ENCODE measurements at places on chromosomes 7 and 10.

DNA sequence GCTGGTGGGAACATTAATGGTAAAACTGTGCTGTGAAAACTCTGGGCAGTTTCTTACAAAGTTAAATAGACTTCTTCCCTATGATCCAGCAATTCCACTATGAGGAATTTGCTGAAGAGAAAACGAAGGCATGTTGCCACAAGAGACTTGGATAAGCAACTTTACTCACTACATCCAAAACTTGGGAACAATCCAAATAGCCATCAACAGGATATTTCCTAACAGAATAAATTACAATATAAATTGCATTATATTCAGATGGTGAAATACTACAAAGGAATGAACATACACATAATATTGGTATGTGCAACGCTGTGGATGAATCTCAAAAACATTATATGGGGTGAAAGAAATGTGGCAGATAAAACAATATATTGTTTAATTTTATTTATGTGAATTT is 21.4 kb upstream of the MKI67 start:
- peak; percentile 95 for DNase-seq

DNA sequence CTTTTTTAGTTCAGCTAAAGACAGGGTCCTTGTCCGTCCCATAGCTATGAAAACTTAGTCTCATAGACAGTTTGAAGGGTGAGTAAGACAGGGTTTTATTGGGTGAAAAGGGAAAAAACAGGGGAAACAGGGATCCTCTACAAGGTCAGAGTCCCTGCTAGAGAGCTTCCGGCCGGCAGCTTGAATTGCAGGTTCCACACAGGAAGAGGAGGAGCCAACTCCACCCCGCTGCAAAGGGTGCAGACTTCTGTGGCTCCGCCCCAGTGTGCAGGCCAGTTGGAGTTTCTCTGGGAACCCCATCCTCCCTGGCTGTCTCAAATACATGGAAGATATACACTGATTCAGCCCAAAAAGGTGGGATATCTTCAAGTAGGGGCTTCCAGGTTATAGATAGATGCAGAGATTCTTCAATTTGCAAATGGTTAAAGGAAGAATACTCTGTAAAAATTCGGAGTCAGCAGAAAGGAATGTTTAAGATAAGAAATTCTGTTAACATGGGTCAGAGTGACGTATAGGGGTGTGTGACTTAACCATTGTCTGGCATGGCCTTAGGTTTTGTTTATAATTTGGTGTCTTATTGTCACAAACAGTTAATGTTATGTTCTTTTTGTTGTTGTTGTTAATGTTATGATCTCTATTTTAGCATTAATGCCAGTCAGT is 34.6 kb upstream of the HECW1 start:
- peak; percentile 37 for DNase-seq

- no peak for DNase-seq
These were observed 27.7 kb downstream of the DENND11 start for GRCh38 chr7:141674171-141674671.

DNA sequence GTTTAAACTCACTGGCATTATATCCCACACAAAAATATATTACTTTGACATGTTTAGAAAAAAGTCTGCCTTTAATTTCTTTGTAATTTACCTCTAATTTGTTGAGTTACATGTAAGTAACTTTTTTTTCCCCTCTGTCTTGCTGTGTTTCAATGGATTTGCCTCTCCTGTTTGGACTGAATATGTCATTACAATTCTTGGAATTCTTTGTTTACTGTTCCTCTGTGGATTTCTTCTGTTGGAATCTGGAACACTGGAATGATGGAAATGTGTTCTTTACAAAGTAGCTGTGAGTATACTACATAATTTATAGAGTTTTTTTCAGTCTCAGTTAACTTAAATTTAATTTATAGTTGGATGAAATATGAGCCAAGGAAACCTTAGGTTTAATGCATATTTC is 30.4 kb downstream of the SEPTIN7 start:
- no peak for DNase-seq

DNA sequence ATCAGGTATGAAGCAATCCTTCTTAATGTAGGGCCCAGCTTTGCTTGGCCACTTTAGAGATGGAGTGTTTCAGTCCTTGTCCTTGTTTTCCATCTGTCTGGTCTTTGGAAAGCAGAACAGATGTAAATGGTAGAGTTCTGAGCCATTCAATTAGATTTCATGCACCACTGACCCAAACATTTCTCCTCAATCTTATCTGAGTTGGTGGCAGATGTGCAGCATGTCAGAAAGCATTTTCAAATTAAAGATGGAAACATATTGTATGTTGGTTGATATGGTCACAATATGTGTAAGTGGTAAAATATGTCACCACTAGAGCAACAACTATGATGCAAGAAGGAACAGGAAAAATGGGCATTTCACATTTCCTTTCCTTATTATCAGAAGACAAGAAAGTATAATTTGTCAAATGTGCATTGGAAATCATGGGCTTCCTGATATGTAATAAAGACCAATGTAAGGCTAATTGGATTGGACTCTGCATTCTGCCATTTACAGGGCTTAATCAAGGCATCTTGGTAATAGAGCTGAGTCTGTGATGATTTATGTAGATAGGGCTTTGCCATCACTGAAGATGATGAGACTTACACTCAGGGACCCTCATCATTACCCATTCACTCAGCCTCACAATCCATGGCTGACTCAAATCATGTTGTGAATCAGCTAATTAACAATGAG is 750.7 kb downstream of the NRG3 start:
- no peak for DNase-seq

GRCh38 chr10:34198953-34199352 is 616.1 kb downstream of the PARD3 start:
- no peak for DNase-seq

DNA sequence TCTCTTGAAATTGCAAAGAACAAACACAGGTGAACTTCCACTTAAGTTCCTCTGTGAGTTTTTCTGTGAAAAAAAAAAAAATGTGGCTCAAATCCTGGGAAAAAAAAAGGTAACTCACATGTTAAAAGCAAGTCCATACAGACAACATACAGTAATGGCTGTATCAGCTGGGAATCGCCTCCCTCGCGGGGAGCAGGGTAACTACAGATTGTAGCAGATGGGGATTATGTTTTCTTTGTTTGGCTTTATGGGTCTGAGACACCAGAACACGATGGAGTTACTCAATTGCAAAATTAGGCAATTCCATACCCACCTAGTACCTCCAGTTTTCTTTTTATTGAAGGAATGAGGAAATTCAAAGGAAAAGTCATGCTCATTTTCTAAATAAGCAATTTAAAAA is 42.3 kb downstream of the FEZF1 start:
- DNase-seq: no peak

DNA sequence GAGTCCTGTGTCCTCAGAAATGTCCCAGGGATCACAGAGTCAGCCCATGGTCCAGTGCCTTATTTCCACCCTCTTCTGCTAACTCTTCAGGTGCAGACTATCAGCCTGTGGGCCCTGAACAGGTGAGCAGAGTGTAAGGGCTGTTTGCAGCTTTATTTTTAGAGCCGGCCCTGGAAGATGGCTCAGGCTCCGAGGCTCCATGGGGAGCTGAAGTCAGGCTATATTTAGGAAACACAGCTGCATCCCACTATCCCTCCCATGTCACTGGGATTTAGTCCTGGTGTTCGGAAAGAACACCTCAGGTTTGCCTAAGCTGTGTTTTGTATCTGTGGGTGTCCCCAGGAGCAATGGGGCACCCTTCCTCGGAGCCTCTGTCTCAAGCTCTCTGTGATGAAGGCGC is 126.9 kb downstream of the RPS24 start:
- no peak for DNase-seq

- DNase-seq: no peak
These were observed 195.4 kb upstream of the GHITM start for GRCh38 chr10:83943920-83944319.

DNA sequence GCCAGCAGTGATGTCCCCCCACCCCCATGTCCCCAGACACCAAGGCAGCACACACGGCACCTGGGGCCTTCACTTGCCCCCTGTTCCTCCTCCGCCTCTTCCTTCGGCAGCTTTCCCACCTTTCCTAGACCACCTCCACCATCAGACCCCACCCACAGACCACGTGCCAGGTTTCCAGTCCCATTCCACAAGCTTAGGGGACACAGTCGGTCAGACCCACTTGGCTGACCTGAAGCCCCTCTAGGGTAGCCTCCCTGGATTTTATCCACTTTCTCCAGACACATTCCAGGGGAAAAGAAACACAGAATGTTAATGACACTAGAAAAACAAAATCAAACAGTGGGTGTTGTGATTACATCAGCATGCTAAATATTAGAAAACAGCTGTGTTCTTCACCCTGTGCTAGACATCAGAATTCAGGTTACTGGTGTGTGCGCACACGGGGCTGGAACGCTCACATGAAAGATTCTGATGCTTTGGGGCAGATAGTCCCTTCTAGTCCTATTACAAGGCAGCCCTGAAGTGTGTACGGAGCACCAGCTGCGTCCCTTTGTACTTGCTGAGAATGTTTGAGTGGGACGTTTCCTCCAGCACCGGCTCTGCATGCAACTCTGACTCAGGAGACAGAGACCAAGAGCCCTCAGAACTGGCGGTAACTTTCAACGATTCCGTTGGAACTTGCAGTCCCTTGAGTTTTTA is 75.5 kb upstream of the PPP2R2D start:
- DNase-seq: no peak

- no peak for DNase-seq
These were observed 554.2 kb downstream of the PARD3 start for GRCh38 chr10:34260904-34261303.

- DNase-seq: no peak
These were observed 98.0 kb upstream of the GPR26 start for GRCh38 chr10:123567984-123568739.

GRCh38 chr7:33900501-33900900 is 4.8 kb upstream of the BMPER start:
- DNase-seq: no peak

GRCh38 chr10:114748241-114748640 is 73.3 kb upstream of the FHIP2A start:
- no peak for DNase-seq

DNA sequence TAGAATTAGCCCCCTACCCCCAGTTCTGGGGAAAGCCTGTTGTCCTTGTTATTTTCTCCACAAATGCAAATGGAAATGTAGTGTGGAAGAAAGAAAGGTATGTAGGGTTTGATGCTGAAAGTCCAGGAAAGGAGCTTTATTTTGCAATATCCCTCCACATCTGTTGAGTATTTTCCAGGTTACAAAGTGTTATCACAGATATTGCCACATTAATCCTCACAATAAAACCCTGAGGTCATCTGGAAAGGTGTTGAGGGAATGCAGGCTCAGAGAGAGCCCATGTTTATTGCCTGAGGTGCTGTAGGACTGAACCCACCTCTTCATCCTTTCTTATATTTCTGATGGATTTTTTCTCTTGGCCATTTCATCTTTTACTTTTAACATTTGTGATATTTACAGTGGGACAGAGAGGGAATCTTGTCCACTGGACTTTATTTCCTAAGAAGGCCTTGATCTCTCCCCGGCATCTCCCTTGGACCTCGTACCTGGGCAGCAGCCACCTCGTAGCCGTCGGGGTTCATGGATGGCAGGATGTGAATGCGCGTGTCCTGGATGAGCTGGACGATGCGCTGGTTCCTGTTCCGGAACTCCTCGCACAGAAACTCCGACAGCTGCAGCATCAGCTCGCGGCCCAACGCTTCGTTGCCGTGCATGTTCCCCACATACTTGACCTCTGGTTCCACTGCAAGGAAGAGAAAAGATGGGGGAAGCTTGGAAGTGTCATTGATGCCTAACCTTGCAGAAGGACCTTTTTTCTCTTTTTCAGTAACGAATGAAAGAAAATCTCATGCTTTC is 6.0 kb downstream of the CPN1 start:
- no peak for DNase-seq

DNA sequence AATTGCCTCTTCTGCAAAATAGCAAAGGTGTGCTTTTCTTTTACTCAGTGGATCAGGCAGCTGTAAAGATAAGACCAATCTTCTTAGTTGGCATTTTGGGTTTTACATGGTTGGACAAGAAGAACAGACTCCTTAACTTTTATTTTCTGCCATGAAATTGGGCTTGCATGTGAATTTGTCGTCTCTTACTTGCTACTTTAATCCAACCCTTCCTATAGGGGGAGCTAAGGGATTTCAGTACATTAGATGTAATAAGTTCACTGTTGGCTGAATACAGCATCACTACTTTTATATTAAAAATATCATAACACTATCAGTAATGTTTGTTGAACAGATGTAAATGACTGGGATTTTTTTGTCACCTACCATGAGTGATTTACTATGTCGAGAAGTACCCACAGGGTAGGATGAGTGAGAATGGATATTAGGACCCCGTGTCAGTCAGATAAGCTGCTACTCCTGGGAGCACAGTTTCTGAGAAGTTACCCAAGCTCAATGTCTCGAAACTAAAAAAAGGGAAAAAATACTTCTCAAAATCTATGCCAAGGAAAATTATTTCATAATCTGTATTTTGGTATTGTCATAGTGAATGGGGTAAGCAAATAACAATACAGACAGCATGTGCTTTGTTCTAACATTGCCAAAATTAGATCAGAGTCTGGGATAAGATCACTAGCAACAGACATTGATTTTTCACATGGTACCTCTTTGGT is 127.4 kb upstream of the AGR3 start:
- DNase-seq: peak; percentile 5

- no peak for DNase-seq
These were observed 44.0 kb downstream of the SLC25A13 start for GRCh38 chr7:96277921-96278320.

DNA sequence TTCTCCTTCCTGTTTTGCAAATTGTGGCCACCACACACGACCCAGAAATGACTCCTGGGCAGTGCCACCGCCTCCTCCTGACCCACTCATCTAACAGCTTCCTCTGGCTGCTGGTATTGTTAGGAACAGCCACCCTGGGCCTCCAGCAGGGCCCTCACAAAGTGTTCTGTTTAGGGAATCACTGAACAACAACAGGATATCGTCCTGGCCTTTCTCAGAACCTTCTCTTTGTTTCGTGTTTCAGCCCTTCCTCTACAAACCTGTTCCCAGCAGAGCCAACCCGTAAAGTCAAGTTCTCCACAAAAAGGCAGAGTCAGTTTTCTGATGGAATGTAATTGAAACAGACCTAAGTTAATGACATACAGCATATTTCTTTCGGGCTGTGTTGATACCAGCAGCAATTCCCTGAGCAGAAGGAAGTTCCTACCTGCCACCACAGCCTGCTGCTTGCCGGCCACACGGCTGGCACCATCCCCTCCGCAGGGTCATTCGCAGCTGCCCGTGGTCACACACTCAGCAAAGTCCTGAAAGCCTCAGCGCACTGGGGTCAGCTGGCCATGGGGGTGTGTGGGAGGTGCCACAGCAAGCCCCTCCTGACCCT is 91.7 kb upstream of the PITRM1 start:
- DNase-seq: no peak

- no peak for DNase-seq
These were observed 194.4 kb upstream of the C7orf33 start for GRCh38 chr7:148395990-148396716.

GRCh38 chr7:24821045-24821753 is 63.9 kb upstream of the GSDME start:
- DNase-seq: peak; percentile 95
